NCI-H187 treated with DMSO at 0.1 percent for 48 hours (cell line): ENCODE measurements at places on chromosomes 7 and 10.

GRCh38 chr7:221978-222715 is 29.8 kb downstream of the FAM20C start:
- no peak for DNase-seq

- DNase-seq: no peak
Measured at GRCh38 chr7:66150471-66150870, 35.8 kb downstream of the CRCP start.

- no peak for DNase-seq
Measured at GRCh38 chr7:66583490-66584110, 45.1 kb upstream of the KCTD7 start.

DNA sequence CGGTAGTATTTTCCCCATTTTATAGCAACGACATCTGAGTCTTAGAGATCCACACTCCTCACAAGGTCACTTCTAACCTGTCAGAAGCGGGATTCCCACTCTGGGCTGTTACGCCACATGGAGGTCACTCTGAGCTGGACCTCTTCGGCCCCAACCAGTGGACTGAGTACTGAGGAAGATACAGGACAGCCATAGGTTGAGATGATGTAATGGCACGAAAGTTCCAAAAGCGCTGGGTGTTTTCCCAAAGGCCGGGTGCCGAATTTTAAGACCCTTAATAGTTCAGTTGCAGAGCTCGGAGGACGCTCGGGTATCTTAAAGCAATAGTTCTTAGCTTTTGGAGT is 699 bp downstream of the GHITM start:
- no peak for DNase-seq

- DNase-seq: no peak
Measured at GRCh38 chr10:91758303-91759146, 39.7 kb upstream of the TNKS2 start.

GRCh38 chr10:120131183-120131582 is 238.7 kb downstream of the SEC23IP start:
- DNase-seq: no peak

GRCh38 chr10:119503821-119504220 is 38.7 kb downstream of the RGS10 start:
- no peak for DNase-seq

DNA sequence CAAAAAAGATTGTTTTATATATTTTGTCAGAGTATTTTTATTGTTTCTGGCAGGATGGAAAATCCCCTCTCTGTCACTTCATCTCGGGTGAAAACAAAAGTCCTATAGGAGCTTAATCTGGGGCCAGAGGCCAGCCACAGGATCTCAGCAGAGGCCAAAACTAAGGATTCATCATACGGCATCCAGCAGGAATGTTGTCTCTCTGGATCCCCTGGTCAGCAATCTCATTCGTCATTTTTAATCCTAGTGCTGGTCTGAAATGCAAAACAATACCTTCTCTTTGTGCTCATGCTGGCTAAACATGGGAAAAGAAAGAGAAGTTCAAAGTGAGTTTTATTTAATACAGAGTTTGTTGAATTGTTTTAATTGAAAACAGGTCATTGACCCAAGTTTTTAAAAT is 482.5 kb upstream of the AUTS2 start:
- no peak for DNase-seq

DNA sequence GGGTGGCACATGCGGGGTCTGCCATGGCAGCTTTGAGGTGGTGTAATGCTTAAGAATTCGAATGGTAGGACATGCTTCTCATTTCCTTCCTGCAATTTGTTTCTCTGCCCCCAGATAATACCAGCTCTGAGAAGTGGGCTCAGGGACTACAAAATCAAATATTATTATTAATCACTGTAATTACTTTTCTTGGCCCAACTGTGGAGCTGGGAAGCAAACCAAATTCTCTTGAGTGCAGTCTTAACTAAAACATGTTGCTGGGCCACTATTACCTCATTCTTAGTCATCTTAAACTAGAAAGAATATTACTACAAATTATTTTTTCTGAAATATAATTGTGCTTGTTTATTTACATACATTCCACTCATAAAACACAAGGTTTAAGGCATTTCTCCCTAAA is 566.7 kb upstream of the NRP1 start:
- no peak for DNase-seq

DNA sequence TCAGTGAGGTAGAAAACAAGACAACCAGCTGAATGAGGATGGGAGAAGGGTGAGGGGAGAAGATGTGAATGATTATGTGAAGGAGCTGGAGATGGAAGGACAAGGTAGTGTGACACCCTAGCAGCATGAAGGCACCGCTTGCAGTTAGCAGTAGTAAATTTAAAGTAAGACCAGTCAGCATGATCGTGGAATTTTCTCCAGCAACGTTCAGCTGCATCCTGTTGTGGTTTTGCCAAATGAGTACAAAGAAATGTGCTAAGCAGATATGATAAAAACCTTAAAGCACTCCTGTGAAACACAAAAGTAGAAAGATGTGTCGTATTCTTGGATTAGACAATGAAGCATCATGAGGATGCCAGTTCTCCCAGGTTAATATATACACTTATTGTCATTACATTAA is 34.1 kb upstream of the IFRD1 start:
- DNase-seq: no peak

- DNase-seq: no peak
Measured at GRCh38 chr10:52111101-52111891, 202.8 kb upstream of the DKK1 start.

DNA sequence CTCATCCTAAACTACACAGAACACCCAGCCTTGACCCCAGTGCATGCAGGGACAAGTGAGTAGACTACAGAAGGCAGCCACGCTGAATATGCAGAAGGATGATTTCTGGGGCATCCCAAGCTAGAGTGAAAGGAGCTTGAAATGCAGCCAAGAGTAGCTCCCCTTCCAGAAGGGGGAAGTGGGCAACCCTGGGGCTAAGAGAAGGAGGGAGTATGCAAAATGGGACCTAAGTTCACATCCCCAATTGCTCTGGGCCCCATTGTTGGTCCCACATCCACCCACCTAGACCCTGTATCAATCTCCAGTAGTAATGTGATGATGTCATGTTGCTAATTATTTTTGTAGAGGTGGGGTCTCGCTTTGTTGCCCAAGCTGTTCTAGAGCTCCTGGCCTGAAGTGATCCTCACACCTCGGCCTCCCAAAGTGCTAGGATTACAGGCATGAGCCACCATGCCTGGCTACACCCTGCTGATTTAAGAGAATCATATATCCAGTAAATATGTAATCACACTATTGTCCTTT is 5.6 kb upstream of the PSTK start:
- DNase-seq: no peak
